Activated CD8-positive, alpha-beta memory T cell treated with anti-CD3 and anti-CD28 coated beads for 4 hours (primary cell): ENCODE measurements at places on chromosomes 4 and X.

GRCh38 chrX:102154900-102155805 is 624 bp downstream of the BEX5 start:
- DNase-seq, result no peak

DNA sequence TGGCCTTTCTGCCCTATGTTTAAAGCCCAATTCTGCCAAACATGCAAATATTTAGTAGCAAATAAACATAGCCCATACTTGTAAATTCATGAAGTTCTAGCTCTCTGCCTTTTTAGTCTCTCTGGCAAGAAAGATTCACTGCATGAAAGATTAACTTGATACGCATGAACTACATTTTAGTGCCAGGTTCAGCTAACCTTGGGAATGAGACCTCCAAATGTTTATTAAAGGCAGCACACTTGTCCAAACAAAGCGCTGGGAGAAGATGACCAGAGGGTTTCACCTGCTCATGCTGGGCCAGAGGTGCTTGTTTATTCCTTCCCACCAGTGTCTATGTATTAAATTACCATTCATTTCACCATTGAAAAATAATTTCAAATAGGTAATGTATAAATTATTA is 44.5 kb upstream of the IL1RAPL1 start:
- DNase-seq, result no peak

DNA sequence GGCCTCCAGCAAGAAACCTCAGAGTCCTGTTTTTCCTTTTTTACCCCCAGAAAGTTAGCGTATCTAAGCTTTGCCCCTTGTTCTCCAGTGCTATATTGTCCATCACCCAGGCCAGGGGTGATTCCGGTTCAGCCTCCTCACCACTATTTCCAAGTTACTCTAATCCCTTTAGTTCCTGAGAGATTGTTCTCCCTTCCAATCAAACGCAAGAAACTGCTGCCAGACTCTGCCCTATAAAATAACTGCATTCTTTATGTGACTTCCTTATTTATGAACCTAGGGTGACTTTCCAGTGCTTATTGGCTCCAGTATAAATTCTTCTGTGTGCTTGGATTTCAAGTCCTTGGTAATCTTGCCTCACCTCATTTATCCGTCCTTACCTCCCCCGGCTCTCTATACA is 65.7 kb downstream of the CLCN5 start:
- no peak for DNase-seq

- no peak for DNase-seq
These were observed 22.4 kb downstream of the TMEM33 start for GRCh38 chr4:41957634-41958033.

DNA sequence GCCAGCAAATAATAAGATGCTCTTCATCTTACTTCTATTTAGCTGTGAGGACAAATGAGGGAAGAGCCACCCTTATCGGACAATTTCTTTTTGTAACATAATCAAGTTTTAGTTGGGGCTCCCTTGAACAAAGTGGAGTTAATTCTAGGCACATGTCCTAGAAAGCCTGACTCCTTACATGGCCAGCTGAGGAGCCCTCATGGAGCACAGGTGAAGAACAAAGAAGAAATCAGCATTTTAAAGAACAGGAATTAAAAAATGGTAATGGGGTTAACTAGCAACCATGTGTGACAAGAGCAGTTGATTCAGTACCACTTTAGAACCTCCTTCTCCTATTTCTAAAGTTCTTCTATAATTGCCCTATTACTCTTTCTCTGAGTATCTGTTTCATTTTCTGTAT is 15.9 kb downstream of the GPR82 start:
- no peak for DNase-seq

GRCh38 chrX:154545673-154546274 is 872 bp downstream of the G6PD start:
- DNase-seq, result no peak

DNA sequence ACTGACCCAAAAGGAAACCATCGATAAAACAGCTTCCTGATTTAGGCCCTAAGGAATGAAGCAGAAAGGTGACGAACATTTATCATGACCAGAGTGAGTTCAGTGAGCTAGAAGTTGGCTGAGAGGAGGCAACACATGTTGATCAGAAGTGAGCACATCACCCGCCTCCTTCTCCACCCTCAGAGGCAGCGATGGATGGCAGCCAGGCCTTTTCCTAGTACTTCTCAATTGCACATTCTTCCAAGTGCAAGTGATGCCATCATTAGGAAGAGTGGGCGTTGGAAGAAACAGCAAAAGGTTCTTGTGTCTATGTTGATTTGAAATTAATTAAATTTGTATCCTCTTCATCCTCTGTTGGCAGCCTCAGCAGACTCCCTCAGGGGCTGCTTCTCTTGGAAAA is 51.7 kb downstream of the TMEM154 start:
- no peak for DNase-seq

- DNase-seq, result no peak
These were observed 50.0 kb upstream of the TBC1D9 start for GRCh38 chr4:140806163-140806562.

GRCh38 chr4:152363086-152363485 is 172.8 kb downstream of the FBXW7 start:
- no peak for DNase-seq
